Astrocyte of the cerebellum (primary cell): ENCODE measurements at places on chromosomes 16 and 17.

DNA sequence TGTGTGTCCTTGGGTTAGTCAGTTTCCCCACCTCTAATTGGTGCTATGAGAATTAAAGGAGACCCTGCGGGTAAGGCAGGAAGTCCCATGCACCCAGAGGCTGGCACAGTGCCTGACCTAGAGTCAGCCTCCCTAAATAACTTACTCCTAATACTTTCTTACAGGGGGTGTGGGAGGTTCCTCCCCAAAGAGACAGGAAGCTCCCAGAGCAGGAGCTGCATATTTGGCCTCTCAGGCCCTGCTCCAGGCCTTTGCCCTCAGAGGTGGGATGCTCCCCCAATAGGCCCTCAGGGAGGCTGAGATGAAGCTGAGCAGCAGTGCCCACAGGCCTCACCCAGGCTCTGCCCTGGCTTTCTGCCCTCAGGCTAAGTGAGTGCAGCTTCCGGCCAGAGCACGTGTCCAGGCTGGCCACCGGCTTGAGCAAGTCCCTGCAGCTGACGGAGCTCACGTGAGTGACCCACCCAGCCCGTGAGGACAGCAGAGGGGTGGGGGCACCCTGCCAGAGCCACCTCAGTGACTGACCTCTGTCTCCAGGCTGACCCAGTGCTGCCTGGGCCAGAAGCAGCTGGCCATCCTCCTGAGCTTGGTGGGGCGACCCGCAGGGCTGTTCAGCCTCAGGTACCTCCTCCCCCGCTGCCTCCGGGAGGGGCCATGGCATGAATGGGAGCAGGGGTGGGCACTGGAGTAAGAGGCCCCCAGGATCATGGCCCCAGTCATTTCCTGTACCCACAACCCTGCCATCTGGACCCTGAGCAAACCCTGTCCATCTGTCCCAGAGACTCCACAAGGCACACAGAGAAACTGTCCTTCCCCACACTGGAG is 31.1 kb upstream of the CPNE2 start:
- DNase-seq = no peak

DNA sequence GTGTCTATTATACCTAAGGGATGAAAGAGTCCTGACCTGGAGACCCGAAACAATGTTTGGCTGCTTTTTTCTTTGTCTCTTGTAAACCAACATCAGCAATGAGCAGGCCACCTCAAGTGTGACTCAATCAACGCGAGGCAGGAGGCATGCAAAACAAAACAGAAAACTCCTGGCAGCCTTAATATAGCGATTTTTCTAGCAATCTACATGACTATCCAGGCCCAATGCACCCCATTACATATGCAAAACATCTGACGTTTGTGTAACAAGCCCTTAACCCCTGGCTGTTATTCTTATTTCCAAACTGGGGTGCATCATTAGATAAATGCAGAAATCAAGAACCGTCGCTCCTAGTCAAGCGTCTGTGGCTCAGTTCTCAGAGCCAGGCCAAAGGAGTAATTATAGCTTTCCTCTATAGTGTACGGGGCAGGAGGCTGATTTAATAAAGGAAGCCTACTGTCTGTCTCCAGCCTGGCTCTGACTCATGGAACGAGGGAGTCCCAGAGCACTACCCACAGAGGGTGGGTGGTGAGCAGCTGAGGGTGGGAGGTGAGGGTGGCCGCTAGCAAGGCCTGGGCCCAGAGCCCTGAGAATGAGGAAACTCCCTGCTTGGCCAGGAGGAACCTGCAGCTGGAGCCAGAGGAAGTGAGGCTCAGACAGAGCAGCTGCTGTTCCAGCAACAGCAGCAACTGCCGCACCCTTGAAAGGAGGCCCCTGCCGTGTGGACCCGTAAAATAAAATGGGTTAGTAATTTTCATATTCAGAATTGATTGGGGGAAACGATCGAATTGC is 43.9 kb downstream of the CHD9 start:
- peak; percentile 82 for DNase-seq

DNA sequence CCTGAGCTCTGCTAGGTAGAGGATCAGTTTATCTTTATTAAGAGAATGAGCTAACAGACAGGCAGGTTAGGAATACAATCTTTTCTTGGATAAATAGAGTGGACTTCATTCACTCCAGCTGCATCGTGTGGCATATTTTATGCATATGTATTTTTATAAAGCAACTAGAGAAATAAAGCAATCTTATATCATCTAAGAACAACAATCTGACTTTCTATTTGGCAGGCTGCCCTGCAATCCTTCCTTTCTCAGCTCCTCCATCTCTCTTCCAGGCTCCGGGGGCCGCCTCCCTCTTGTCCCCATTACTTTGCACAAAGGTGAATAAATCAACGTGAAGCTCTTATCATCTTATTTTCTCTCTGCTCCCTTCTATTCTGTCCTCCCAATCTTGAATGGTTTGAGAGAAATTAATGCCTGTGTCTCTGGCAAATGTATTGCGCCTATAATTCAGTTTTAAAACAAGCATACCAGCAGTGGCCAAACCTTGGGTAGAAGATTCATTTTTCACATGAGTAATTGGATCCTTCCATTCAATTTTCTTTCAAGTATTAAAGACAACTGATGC is 64.5 kb downstream of the HS3ST3A1 start:
- DNase-seq = no peak

DNA sequence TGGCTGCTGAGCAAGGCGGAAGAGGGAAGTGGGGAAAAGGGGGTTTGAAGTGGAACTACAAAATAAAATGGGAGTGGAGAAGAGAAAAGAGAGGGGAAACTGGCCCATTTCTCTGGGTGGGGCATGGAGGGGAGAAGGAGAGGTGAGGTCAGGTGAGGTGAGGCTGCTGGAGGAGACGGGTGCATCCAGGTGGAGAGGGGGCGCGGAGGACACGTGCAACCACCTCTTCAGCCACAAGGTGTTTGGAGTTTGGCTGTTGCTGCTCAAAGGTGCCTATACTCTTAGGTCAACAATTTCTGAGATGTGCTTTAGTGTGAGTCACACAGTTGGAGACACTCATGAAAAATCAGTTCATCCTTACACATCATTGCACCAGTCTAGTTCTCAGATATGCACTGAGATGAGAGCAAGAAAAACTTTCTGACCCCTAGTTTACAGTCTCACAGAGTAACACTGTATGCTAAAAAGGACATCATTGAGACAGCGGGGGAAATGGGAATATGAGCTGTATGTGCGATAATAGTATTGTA is 4.8 kb downstream of the SLC6A4 start:
- DNase-seq = no peak

- no peak for DNase-seq
Observed at GRCh38 chr17:60730273-60730672, 52.6 kb downstream of the BCAS3 start.

DNA sequence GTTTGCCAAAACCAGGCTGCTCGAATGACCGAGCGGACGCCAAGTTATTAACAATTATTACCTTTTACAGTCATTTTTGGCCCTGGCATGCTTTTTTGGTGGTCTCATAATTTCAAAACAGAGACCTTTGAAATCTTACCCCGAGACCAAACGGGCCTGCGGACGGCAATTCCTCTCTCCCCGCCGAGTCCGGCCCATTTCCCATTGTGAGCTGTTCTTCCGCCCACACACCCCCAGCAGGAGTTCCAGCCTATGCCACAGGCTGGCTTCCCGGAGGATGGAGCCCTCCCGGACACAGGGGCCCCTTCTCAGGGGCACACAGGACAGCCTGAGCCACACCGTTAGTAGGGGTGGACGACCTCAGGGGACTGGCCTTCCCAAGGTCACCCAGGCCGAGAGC is 130.7 kb downstream of the C16orf95 start:
- DNase-seq = no peak

DNA sequence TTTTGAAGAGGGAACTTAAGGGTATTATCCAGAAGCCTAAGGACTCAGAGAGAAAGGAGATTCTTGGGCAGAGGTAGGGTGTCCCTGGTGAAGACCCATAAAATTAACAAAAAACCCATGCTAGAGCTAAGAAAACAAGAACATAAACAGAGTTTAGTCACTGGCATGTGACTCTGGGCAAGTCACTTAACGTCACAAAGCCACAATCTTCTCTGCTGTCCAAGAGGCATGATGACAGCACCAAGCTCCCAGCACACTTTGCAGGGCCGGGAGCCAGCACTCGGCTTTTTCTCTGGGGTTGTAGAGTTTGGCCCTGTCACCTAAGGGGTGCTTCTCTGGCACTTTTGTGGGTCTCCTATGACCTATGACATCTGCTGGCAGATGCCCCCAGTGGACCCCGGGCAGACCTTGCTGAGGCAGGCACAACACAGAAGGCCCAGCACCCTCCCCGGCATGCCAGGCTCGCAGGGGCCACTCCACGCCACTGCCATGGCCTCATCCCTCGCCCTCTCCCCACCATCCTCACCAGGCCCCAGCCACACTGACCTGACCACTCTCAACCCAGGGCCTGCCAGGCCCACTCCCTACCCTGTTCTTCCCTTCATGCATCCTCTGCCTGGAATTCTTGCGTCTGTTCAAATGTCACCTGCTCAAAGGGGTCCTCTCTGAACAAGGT is 69.8 kb downstream of the DYNLRB2 start:
- no peak for DNase-seq

DNA sequence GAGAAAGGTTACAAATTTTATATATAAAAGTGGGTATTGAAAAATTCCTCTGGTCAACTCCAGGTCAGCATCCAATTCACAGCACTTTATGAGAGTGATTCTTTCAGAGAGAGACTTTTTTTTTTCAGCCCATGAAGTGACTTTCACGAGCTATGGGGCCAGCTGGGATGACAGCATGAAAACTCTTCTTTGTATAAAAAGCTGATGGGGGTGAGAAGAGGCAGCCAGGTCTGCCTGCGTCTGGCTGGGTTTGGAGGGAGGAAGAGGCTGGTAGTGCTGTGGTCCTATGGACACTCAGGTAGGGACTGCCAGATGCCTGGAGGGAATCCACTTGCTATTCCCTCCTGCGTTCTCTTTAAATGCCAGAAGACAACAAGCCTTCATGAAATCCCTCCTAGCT is 250.6 kb downstream of the UTP18 start:
- DNase-seq = no peak

- DNase-seq = no peak
Observed at GRCh38 chr17:64788286-64789060, 126.4 kb upstream of the SMURF2 start.

DNA sequence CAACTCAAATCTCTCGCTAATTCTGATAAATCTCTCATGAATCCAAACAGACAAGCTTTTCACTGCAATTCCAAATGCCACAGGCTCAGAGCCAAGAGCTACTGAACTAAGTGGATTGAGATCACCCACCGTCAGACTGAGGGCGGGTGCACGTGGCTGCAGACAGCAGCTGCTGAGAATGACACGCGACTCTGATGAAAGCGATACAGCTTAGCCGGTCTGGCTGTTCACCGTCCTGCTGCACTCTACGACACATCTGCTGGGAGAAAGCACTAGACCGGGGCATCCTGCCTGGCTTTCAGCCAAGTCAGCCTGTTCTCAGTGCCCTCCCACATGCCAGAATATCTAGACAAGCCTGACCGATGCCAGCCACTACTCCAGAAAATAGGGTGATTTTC is 42.6 kb downstream of the KLHDC4 start:
- peak; percentile 64 for DNase-seq

DNA sequence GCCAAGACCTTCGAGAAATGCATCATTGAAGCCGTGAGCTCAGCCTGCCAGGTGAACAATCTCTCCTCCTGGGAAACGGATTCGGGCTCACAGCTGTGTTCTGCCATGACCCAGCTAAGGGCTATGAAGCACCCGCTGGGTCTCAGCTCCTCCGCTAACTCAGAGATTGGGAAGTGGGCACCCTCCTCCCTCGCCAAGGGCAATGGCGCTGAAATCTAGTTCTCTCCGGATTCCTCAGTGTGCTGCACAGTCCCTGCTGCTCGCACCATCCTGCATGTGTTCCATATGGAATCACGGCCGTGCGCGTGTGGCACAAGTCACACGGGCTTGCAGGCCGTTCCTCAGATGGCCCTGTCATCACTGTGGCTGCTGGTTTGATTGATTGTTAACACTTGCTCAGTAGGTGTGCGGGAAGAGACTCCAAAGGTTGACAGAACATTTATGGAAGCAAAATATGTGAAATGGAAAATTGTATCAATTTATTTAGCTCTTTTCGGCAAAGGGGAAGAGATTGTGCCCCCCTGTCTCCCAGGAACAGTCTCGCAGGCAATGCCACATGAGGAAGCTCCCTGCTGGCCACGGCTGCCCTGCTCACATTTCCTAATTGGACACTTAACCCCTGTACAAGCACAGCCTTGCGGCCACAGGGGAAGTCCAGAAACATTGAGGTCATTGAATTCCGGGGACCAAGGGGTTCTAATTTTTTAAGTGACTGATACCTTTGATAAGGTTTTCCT is 58.8 kb downstream of the RNF213 start:
- no peak for DNase-seq

GRCh38 chr17:48995974-48996721 is 1.0 kb upstream of the IGF2BP1 start:
- no peak for DNase-seq
